ENCODE measurements at places on chromosomes 13 and 19. TPM values are rescaled to one million over a fixed set of nuclear protein-coding genes. Genes with fewer than 3 reads are reported as not detected.

The CACNG6 gene
- not detected for total RNA-seq

The S1PR5 gene
- 1.9 TPM for total RNA-seq

The CASP14 gene
- not detected for total RNA-seq

The MIDN gene
- 70.5 TPM for total RNA-seq

The MIR17HG gene
- total RNA-seq, result 0.60 TPM

The KLK1 gene
- not detected for total RNA-seq

The PLEKHG2 gene
- 41.5 TPM for total RNA-seq
